Activated CD4-positive, CD25-positive, alpha-beta regulatory T cell (primary cell): ENCODE measurements at places on chromosomes 2 and 18.
A peak's percentile ranks its signal among the peaks of the same experiment; 100 is the strongest.

DNA sequence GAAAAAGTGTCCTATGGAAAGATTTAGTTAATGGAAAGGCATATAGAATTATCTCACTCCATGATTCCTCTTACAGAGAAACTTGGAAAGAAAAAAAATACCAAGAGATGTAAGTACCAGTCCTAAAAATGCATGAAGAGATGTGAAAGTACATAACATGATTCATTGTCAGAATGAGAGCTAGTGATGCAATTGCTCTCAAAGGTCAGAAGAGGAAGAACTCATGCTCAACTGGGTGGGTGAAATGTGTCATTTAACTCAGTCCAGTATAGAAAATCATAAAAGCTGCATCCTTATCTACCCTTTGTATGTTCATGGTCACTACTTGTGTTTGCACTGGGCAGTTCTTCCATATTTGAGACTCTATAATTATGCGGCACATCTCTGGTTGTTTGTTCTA, 300.0 kb upstream of the PIK3C3 start:
- DNase-seq = no peak

DNA sequence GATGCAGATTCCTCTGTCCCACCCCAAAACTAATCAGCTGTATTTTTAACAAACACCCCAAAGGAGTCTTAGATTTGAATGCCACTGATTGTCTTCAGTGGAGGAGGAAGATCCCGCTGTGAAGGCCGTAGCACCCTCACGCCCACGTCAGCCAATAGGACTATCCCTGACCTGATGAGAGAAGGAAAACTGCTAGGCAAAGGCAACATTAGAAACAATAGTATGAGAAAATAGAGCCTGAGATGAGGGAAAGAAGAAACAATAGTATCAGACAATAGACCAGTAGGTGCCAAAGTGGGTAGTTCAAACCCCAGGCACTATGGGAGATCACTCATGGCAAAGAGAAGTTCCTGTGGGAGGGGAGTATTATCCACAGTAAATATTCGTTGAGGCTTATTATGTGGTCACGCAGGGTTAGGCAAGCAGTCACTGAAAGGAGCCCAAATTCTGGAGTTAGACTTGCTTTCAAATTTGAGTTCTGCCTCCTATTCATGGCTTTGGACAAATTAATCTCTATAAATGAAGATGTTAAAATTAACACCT, 2.8 kb downstream of the PCBP1 start:
- no peak for DNase-seq

DNA sequence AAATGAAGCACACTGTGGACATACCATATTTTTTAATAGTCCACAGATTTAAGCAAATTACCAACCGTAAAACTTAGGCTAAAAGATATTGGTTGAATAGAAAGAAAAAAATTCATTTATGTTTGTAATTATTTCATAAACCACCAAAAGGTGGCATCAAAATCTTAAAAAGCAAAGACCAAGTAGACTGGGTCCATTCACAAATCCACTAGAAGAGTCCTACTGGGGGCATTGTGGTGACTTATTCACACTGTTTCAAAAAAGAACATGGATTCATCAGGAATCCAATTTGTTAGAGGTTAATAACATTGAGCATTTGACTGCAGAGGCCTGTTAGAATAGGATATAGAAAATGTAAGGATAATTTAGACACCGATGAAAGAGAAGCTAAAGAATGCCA, 194.9 kb upstream of the KYNU start:
- no peak for DNase-seq

- DNase-seq = no peak
These were observed 18.6 kb downstream of the SF3B1 start for GRCh38 chr2:197416268-197416667.

DNA sequence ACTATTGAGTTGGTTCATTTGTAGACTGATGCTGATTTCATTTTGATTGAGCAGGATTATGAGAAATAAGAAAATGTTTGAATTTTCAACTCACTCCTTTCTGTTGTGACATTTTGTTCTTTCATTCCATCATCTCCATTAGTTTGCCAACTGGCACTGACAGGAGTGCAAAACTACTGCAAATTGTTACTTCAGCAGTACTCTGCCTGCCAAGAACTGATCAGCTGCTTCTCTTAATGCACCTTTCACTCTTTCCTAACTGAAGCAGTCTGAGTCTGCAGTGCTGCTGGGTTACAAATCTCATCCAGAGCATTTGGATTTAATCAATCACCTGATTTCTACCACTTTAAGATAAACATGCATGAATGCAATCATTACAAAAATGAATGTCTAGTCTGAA, 70.9 kb downstream of the TMEFF2 start:
- no peak for DNase-seq

DNA sequence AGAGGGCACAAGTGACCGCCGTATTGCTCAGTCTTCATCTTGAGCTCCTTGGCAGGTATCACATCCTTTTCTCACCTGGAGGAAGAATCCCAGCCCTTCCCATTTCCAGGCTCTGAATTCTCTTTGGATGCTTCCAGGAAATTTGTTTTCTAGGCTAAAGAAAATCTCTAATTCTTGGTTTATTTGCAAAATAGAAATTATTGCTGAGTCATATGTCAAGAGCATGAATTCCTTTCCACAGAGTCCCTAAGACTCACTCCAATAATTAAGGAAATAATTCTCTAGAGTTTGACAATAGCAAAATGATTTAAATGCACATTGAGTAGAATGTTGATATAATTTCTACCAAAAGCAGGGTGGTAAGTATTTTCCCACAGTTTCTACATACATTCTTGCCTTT, 16.3 kb upstream of the CCDC68 start:
- no peak for DNase-seq

GRCh38 chr2:43251171-43251731, 24.8 kb upstream of the ZFP36L2 start:
- DNase-seq = no peak

DNA sequence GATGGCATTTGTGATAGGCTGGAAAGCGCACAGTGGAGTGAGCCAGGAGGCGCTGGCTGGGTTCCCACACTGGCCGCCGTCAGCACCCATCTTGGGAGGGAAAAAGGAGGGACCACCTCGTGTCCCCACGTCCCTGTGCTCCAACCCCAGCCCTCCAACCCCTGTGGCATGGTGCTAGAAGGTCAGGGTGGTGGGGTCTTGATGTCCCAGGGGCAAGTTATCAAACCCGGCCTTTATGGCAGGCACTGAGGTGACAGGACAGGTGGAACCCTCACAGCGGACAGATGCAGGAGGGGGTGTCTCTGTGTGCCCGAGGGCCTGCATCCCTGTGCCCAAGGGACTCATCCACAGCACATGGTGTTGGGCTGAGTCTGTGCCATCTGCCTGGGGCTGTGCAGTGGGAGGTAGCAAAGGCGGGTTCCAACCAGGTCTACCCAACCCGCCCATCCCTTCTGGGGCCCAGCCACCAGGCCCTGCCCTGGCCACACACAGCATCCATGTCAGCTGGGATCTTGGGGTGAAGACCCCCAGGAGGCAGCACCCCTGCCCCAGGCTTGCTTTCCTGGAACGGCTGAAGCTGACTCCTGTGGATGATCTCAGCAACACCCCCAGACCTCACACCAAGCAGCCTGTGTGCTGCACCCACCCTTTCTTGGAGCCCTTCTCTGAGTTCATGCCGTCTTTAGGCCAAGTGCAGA, 246.1 kb downstream of the NDUFA10 start:
- no peak for DNase-seq

DNA sequence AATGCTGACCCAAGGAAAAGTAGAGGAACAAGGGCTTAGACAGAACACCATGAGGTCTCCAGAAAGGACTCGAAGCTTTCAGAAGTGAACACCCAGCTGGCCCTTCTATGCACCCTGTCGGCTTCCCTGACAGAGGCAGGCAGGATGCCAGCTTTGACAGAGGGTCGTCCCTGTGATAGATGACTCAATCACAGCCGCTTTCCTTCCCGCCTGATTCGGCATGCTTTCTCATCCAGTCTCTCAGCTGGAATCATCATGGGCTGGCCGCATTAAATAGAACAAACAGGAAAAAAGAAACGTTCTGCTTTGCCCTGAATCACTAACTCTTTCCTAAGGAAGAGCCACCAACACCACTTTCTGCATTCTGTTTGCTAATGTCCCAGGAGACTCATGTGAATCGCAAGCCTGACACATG, 140.3 kb upstream of the RAB12 start:
- DNase-seq = no peak

DNA sequence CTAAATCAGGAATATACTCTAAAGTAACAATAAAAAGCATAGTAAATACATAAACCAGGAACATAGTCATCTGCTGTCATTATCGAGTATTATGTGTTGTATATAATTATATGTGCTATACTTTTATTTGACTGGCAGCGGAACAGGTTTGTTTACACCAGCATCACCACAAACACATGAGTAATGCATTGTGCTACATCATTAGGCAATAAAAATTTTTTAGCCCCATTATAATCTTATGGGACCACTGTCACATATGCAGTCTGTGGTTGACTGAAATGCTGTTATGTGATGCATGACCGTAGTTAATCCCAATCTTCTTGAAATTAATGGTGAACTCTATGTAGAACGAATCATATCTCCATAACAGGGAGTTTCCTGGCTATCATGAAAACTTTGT, 136.7 kb upstream of the ZFP36L2 start:
- DNase-seq = no peak

GRCh38 chr2:10272464-10272863, 30.2 kb upstream of the HPCAL1 start:
- DNase-seq = no peak

GRCh38 chr18:21612125-21613039, at the start of gene SNRPD1:
TSS of gene SNRPD1 (plus strand) at chr18:21612314. CDS start at chr18:21612430, 116 bp downstream.
- peak; percentile 81 for DNase-seq

DNA sequence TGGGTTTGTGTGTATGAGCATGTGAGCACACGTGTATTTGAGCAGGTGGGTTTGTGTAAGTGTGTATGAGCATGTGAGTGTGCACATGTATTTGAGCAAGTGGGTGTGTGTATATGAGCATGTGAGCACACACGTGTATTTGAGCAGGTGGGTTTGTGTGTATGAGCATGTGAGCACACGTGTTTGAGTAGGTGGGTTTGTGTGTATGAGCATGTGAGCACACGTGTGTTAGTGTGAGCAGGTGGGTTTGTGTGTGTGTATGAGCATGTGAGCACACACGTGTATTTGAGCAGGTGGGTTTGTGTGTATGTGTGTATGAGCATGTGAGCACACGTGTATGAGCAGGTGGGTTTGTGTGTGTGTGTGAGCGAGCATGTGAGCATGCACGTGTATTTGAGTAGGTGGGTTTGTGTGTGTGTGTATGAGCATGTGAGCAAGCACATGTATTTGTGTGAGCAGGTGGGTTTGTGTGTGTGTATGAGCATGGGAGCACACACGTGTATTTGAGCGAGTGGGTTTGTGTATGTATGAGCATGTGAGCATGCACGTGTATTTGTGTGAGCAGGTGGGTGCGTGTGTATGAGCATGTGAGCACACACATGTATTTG, 169.7 kb downstream of the TWIST2 start:
- no peak for DNase-seq

DNA sequence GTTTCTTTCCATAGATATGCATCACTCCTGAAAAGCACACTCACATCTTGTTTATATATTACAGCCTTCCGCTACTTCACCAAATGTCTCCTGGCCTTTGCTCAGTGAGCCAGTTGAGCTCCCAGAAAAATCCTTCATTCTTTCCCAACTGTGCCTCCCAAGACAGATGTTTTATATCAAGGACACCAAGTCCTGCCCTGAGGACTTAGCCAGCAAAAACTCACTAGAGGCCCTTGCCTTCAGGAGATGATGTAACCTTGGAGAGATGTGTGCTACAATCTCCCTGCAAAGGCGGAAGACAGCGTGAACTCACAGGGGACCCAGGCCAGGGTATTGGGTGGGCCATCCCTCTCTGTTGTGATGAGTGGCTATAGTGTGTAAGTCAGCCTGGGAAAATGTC, 86.1 kb upstream of the CTAGE1 start:
- DNase-seq = no peak

- DNase-seq = no peak
These were observed 521.0 kb downstream of the PLCL1 start for GRCh38 chr2:198325359-198325758.

DNA sequence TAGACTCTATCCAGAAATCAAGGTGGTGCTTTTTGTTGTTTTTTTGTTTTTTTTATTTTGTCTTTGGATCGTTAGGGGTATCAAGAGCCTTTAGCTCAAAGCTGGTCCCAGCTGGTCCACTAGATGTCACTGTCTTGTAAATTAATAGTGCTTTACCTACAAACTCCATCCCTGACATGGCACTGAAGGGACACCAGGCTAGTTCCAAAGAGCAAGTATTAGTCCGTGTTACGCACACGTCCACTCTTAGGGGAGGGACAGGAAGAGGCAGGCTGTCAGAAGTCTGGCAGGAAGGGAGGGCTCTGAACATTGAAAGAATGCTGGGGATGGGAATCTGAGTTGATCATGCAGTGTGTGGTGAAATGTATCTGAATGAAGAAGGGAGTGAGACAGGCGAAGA, 85.9 kb upstream of the CCBE1 start:
- DNase-seq = no peak

DNA sequence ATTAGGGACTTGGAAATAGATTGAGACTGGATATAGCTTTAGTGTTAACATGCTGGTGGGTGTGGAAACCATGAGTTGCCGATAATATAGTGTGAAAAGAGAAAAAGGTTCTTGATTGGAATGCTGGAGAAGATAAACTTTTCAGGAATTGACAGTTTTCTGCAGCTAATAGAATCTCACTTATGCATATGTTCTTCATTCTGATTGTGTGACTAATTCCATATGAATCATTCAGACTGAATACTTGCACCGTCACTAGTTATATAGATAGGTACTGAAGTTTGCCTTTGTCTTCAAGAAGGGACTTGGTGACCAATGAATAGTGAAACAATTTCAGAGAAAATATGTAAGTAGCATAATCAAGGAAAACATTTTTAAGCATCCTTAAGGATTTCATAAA, 225.7 kb upstream of the FOSL2 start:
- no peak for DNase-seq

- no peak for DNase-seq
These were observed 403.3 kb downstream of the TXNL1 start for GRCh38 chr18:56235071-56235470.

- no peak for DNase-seq
These were observed 164.9 kb downstream of the PAX3 start for GRCh38 chr2:222133897-222134296.

GRCh38 chr2:128511731-128512378, 193.2 kb upstream of the HS6ST1 start:
- no peak for DNase-seq

- DNase-seq = no peak
These were observed 324.6 kb downstream of the CCDC178 start for GRCh38 chr18:33115917-33116316.

DNA sequence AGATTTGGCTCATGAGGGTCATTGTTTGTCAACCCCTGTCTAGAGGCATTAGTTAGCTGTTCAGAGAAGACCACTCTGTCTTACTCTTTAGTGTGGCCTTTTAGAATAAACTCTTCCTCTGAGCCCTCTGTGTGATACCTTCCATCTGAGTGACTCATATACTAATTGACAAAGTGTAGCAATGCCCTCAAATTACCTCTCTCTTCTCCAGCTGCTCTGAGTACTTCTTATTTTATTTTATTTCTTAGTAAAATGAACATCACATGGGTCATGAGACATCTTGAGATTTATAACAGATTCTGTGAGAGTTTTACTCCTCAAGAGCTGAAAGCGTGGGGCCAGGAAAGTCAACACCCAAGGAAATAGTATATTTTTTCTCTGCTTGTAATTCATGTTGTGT, 67.4 kb downstream of the KCTD18 start:
- no peak for DNase-seq
